Thoracic aorta (tissue), 2 donors: ENCODE measurements at places on chromosomes 4 and X.

GRCh38 chrX:109855501-109855900, 122.4 kb upstream of the ACSL4 start:
- no peaks in the 10 kb centered on the region for H3K4me1 ChIP-seq
- no peak overlapping the region for H3K4me3 ChIP-seq
- H3K27me3 ChIP-seq, result no peaks in the 10 kb centered on the region
- DNase-seq, result no peak

DNA sequence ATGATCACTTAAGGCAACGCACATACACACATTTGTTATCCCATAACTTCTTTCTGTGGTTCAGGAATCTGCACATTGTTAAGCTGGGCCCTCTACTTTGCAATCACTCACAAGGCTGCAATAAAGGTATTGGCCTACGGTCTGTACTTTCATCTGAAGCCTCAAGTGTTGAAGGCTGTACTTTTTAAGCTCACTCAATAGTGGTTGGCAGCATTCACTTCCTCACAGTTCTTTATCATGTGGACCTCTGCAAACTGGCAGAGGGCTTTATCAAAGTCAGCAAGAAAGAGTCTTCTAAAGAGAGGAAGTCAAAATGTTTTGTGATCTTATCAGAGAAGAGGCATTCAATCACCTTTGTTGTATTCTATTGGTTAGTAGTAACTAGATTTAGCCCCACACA, 301.4 kb upstream of the EPHA5 start:
- no peaks in the 10 kb centered on the region for H3K4me1 ChIP-seq
- H3K27me3 ChIP-seq, result no peaks in the 10 kb centered on the region
- H3K27ac ChIP-seq, result no peak overlapping the region
- no peaks in the 10 kb centered on the region for H3K36me3 ChIP-seq
- DNase-seq, result no peak
- no peak overlapping the region for H3K4me3 ChIP-seq

DNA sequence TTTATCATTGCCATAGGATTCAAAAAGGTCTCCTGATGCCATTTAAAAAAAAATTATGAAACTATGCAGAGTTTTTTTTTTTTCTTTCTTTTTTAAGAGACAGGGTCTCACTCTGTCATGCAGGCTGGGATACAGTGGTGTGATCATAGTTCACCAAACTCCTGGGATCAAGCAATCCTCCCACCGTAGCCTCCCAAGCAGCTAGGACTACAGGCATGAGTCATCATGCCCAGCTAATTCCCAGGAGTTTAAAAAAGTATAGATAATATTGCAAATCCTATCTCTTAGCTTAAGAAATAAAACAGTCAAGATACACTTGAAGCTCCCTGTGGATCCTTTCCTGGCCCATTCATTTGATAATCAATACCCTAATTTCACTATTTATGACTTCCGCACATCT, 58.6 kb upstream of the PRSS48 start:
- no peaks in the 10 kb centered on the region for H3K27me3 ChIP-seq
- no peak for DNase-seq
- no peak overlapping the region for H3K4me3 ChIP-seq
- no peaks in the 10 kb centered on the region for H3K36me3 ChIP-seq

DNA sequence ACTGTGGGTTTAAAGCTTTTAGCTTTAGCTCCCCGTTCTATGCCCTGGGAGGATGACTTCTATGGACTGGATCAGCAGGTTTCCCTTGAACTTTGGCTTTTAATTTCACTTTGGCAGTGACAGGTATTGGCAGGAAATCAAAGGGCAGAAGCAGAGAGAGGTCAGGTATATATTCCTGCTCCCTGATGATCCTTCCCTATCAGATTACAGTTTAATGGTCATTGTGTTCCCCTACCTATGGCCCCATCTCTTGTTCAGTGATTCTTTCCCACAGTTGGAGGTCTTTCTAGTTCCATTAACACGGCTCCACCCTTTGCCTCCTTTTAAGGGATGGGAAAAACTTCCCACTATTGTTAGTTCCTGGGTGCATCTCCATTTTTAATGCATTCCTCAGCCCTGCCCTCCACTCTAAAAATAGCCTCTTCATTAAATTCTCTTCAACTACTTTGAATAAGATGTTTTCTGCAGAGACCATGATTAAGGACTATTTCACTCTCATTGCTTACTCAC, 107.8 kb upstream of the TMEM47 start:
- H3K27ac ChIP-seq, result no peak overlapping the region
- no peaks in the 10 kb centered on the region for H3K36me3 ChIP-seq
- H3K27me3 ChIP-seq, result no peaks in the 10 kb centered on the region
- no peak for DNase-seq
- no peaks in the 10 kb centered on the region for H3K4me1 ChIP-seq
- H3K4me3 ChIP-seq, result no peak overlapping the region

DNA sequence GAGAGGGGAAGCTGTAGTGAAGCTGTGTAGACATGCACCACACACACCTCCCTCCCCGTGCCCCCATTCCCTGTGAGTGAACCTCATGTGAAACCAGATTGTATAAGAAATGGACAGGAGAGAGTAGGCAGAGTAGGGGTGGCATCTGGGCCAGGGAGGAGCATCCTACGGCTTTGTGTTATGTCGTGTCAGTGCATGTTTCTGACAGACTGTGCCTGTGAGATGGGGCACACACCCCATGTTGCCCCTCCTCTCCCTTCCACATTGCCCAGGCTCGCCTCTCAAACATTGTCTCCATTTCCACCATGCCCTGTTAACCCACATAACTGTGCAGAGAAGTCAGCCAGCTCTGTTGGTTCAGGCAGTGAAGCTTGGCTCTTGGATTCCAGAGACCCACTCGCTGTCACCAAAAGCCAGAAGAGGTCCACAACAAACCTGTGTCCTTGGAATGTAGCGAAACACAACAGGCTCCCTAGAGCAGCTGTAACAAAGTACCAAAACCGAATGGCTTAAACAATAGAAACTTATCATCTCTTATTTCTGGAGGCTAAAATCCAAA, 56.1 kb downstream of the SLC9A6 start:
- no peaks in the 10 kb centered on the region for H3K4me1 ChIP-seq
- peak overlapping the region; percentile 34 for H3K27ac ChIP-seq
- no peaks in the 10 kb centered on the region for H3K36me3 ChIP-seq
- no peak for DNase-seq
- no peak overlapping the region for H3K4me3 ChIP-seq

DNA sequence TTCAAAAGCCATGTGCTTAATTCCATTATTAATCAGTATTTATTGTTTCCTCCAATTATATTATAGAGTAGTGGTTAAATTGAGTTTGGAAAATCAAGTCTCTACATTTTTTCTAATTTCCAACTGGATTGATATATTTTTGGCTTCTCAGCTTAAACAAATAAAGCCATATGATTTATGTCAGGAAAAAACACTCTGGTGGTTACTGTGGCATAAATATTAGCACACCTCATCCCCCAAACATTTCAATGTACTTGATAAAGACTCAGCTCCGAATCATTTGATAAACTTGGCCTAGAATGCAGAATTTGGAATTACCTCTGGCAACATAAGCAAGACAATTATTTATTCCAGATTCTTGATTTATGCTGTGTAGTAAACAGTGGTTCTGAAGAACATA, 2313.8 kb downstream of the ARAP2 start:
- no peak for DNase-seq
- H3K36me3 ChIP-seq, result no peaks in the 10 kb centered on the region
- no peaks in the 10 kb centered on the region for H3K4me1 ChIP-seq
- H3K27me3 ChIP-seq, result no peaks in the 10 kb centered on the region

GRCh38 chrX:55710701-55711100, 6.8 kb upstream of the RRAGB start:
- DNase-seq, result peak; percentile 5
- H3K36me3 ChIP-seq, result no peaks in the 10 kb centered on the region
- peak overlapping the region; percentile 74 for H3K27ac ChIP-seq
- H3K27me3 ChIP-seq, result no peaks in the 10 kb centered on the region
- H3K4me3 ChIP-seq, result no peak overlapping the region
- H3K4me1 ChIP-seq, result no peaks in the 10 kb centered on the region

DNA sequence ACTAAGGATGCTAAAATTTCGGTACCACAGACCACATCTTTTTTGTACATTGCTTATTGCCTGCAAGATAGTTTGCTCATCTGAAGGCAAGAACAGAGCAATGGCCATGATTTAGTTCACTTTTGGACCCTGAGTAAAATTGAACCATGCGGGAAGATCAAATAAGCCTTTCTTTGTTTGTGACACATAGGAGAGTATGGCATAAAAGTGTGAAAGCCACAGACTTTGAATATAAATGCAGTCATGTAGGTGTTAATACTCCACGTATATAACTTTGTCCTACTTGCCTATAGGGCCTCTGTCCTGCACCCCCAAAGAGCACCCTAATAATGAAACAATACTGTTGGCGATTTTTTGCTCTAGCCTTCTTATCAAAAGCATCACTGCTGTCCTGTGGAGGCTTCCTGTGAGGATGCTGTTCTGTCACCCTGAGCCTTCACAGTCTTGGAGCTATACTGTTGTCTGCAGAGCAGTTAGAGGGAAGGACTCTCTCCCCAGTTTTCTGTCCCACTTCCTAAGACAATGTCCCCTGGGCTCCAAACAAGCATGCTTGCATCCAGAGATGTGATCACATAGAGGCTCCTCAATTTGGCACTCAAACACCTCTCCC, 10.2 kb upstream of the CXCL13 start:
- no peak overlapping the region for H3K4me3 ChIP-seq
- no peak for DNase-seq
- no peaks in the 10 kb centered on the region for H3K36me3 ChIP-seq
- no peaks in the 10 kb centered on the region for H3K27me3 ChIP-seq
- no peaks in the 10 kb centered on the region for H3K4me1 ChIP-seq
- no peak overlapping the region for H3K27ac ChIP-seq

DNA sequence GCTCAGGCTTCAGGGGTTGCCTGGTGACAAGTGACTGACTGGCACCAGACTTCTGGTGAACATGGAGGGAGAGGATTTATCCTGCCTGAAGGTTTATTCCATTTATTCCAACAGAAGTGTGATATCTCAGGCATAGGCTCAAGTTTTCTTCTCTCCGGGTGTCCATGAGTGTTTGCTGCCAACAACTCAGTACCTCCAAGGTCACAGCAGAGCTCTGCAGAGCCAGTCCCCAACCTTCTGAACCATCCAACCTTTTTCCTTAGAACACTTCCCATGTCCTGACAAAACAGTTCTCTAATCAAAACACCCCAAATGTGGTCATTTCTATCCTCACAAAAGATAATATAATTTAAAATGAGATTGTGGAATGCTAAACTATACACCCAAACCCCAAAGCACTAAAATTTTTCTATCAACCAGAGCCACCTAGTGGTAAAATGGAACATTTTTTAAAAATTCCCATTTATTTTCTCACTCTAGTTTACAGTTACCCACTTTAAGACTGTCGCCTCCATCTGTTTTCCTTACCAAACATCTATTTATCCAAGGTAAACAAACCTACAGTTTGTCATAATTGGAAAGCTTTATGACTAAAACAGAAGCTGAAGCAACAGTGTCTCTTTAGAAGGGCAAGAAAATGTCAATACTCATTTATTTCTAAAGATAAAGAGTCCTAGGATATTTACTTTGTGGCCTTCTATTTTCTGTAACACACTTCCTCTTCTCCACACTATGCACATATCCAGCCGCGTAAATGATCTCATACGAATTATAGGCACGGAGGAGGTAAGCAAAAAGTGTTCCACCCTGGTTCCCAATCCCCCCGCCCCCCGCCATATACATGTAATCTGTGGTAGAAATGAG, 39.5 kb downstream of the TMEM154 start:
- no peak for DNase-seq
- no peaks in the 10 kb centered on the region for H3K27me3 ChIP-seq
- no peak overlapping the region for H3K4me3 ChIP-seq
- H3K27ac ChIP-seq, result no peak overlapping the region
- no peaks in the 10 kb centered on the region for H3K4me1 ChIP-seq
- no peaks in the 10 kb centered on the region for H3K36me3 ChIP-seq

DNA sequence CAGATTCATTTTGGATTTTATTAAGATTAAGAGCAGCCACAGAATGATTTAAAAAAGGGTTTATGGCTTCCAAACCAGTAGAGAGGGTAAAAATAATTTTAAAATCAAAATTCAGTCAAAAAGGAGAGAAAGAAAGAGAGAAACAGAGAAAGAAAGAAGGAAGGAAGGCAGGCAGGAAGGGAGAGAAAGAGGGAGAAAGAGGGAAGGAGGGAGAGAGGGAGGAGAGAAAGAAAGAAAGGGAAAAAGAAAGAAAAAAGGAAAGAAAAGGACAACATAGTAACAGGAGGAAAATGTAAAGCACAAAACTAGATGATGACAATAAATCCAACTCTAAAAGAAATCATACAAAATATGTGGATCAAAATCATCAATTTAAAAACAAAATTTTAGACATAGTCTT, 79.6 kb upstream of the FRG1 start:
- no peaks in the 10 kb centered on the region for H3K4me1 ChIP-seq
- no peak overlapping the region for H3K4me3 ChIP-seq
- no peak for DNase-seq
- H3K27me3 ChIP-seq, result no peaks in the 10 kb centered on the region
- H3K27ac ChIP-seq, result no peak overlapping the region
- H3K36me3 ChIP-seq, result no peaks in the 10 kb centered on the region

- no peaks in the 10 kb centered on the region for H3K36me3 ChIP-seq
- no peak for DNase-seq
Observed at GRCh38 chrX:44723426-44723825, 120.4 kb upstream of the DUSP21 start.

GRCh38 chr4:146943691-146944375, 1.8 kb downstream of the TTC29 start:
- no peaks in the 10 kb centered on the region for H3K36me3 ChIP-seq
- H3K4me1 ChIP-seq, result peaks cover 13% of the 10 kb centered on the region

- no peaks in the 10 kb centered on the region for H3K36me3 ChIP-seq
- H3K27me3 ChIP-seq, result no peaks in the 10 kb centered on the region
- H3K4me3 ChIP-seq, result no peak overlapping the region
- H3K27ac ChIP-seq, result no peak overlapping the region
Observed at GRCh38 chr4:145722561-145722960, 42.6 kb downstream of the C4orf51 start.

GRCh38 chrX:15911734-15912550, 57.3 kb upstream of the AP1S2 start:
- no peaks in the 10 kb centered on the region for H3K36me3 ChIP-seq
- no peak overlapping the region for H3K4me3 ChIP-seq
- DNase-seq, result no peak
- H3K27me3 ChIP-seq, result no peaks in the 10 kb centered on the region
- no peak overlapping the region for H3K27ac ChIP-seq

DNA sequence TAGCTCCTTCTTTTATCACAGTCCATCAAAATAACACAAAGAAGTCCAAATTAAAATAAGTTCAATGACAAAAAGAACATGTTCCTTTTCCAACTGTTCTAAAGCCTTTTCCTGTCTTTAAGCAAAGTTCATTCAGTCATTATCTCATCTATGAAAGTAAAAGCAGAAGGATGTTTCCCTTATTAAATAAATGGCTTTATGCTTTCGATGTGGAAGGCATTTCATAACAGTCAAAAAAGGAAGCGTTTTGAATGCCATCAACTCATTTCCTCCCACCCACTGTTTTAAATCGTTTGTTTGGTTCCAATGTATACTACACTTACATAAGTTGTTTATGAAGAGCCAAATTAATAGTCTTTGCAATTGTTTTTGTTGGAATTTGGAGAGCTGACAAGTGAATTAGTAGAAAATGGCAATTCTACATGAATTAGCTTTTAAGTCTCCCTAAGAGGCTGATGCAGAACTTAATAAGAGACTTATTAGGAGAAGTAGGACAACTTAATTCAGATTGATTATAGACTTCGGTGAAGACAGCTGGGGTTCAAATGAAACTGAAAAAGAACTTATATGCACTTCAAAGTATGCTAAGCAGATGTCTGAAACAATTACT, 392.6 kb upstream of the FTHL17 start:
- DNase-seq, result no peak
- H3K36me3 ChIP-seq, result no peaks in the 10 kb centered on the region

GRCh38 chr4:86359944-86360478, at the start of gene MAPK10:
Gene MAPK10, minus strand, starts transcription at chr4:86360053.
- peak within 1 kb of the TSS; percentile 33 for H3K4me3 ChIP-seq
- H3K36me3 ChIP-seq, result no peaks in the 10 kb centered on the region
- H3K27me3 ChIP-seq, result no peaks in the 10 kb centered on the region
- no peak within 1 kb of the TSS for H3K27ac ChIP-seq
- DNase-seq, result peak; percentile 6
